Upper lobe of left lung (tissue), 6 donors: ENCODE measurements at places on chromosomes 3 and 15. TPM values are rescaled to one million over a fixed set of nuclear protein-coding genes. Genes with fewer than 3 reads are reported as not detected.

DNA sequence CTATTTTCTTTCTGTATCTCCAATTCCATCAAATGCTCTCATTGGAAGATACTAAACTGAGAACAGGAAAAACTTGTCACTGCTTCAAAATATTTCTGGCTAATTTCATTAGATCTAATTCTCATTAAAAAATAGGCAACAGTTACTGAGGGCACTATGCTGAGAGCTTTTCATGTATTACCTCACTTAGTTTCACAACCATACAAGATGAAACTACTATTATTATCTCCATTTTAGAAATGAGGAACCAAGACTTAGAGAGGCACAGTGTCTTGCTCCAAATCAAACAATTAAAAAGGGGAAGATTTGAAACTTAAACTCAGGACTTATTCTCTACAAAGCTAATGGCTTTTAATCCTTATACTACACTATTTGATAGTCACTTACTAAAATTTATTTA is 7.2 kb upstream of the OTOL1 start:
- DNase-seq: no peak
- H3K4me1 ChIP-seq: no peaks in the 10 kb centered on the region
- H3K27ac ChIP-seq: no peak overlapping the region
- no peaks in the 10 kb centered on the region for H3K36me3 ChIP-seq

- H3K27me3 ChIP-seq: no peaks in the 10 kb centered on the region
- no peak for DNase-seq
- no peaks in the 10 kb centered on the region for H3K36me3 ChIP-seq
- peaks cover 22% of the 10 kb centered on the region for H3K4me1 ChIP-seq
Measured at GRCh38 chr15:63046917-63047760, 4.6 kb downstream of the TPM1 start.

SEMA3F gene
- total RNA-seq: 75.8 TPM

CACNA1D gene
- 30.2 TPM for total RNA-seq

PRSS50 gene
- 0.10 TPM for total RNA-seq

DNA sequence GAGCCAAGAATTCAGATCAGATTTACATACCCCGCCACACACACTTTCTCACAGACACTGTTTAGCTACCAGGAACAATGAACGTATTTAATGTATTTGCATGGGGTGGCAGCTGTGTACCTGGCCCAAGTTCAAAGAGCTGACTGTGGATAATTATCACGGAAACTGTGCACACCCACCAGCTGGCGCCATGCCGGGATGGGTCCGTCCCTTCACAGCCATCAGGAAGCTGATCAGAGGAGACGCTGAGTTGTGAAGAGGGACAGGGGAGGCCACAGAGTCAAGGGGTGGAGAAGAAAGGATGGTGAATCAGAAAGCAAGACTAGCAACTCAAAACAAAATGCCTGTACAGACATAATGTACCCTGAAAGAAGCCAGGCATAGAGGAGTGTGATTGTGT is 13.1 kb upstream of the PLA2G4D start:
- no peaks in the 10 kb centered on the region for H3K27me3 ChIP-seq
- no peak overlapping the region for H3K4me3 ChIP-seq
- H3K36me3 ChIP-seq: no peaks in the 10 kb centered on the region
- no peak overlapping the region for H3K27ac ChIP-seq
- no peak for DNase-seq

DNA sequence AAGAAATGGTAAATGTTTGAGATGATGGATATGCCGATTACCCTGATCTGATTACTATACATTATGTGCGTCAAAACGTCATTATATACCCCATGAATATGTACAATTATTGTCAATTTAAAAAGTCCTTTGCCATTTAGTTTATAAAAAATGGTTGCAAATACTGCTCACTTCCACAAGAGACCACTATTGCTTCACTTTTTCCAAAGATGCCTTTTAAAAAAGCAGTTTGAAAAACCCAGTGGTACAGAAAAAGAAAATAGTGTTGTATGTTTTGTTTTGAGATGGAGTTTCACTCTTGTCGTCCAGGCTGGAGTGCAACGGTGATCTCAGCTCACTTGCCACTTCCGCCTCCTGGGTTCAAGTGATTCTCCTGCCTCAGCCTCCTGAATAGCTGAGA is 39.3 kb downstream of the EDEM1 start:
- no peaks in the 10 kb centered on the region for H3K36me3 ChIP-seq
- H3K4me3 ChIP-seq: no peak overlapping the region
- no peak overlapping the region for H3K27ac ChIP-seq

COL6A5 gene
- 1.7 TPM for total RNA-seq

CIB1 gene
- total RNA-seq: 79.3 TPM

GRCh38 chr15:42069025-42069424 is 25.3 kb downstream of the PLA2G4D start:
- no peak for DNase-seq
- H3K36me3 ChIP-seq: no peaks in the 10 kb centered on the region
- no peaks in the 10 kb centered on the region for H3K27me3 ChIP-seq
- peaks cover 20% of the 10 kb centered on the region for H3K4me1 ChIP-seq

DCLK3 gene
- not detected for total RNA-seq

PP2D1 gene
- total RNA-seq: not detected

MGLL gene
- 128 TPM for total RNA-seq

GOLGA8S gene
- total RNA-seq: not detected

DNA sequence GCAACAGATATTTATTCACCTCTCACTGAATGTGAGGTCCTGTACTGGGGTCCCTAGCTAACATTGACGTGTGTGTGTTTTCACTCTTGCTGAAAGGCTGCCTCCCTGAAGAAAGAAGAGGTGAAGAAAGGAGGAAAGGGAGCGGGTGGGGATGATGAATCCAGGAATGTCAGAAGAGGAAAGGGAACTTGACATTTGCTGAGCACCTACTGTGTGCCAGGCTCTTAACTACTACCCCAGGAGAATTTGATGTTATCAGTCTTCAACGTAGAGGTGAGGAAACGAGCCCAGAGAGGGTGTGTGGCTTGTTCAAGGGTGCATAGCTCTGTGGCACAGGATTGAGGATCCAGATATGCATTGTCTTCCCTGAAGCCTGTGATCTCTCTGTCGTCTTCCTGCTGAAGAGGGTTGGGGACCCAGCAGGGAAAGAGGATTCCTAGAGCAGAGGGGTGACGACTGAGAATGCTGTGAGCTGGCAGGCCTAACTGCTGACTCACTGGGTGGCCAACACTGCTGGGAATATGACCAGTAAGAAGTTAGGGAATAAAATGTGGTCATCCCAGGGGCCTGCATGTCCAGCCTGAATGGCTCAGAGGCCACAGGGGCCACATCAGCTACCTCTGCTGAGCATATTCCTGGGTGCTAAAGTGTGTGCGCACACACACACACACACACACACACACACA is 6.6 kb upstream of the ATP2B2 start:
- H3K27ac ChIP-seq: no peak overlapping the region
- H3K36me3 ChIP-seq: no peaks in the 10 kb centered on the region

DNA sequence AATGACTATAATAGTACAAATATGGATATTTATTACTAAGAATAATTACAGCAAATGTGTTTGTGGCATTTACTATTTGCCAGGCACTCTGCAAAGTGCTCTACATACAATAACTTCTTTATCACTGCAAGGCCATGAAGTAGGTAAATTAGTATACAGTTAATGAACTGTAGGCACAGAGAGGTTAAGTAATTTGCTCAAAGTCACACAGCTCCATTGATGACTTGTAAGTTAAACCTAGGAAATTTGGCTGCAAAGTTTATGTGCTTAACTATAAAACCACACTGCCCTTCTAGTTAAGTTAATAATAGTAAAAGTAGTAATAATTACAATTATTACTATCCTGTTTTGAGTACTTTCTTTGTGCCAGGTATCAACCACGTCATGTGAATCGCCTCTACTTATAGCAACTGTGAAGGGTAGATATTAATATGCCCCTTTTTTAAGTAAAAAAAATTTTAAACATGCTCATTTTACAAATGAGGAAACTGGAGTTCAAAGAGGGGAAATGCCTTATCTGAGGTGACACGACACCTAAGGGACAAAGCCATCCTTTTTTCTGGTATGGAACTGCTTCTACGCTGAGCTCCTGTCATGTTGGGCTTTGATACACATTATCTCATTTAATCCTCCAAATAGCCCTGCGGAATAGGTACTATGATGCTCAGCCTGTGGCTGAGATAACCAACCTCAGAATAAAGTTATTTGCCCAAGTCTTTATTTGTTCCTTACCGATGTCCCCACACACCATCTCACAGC is 8.5 kb downstream of the BHLHE40 start:
- no peak overlapping the region for H3K4me3 ChIP-seq
- no peaks in the 10 kb centered on the region for H3K27me3 ChIP-seq
- H3K36me3 ChIP-seq: peaks cover 9% of the 10 kb centered on the region

DNA sequence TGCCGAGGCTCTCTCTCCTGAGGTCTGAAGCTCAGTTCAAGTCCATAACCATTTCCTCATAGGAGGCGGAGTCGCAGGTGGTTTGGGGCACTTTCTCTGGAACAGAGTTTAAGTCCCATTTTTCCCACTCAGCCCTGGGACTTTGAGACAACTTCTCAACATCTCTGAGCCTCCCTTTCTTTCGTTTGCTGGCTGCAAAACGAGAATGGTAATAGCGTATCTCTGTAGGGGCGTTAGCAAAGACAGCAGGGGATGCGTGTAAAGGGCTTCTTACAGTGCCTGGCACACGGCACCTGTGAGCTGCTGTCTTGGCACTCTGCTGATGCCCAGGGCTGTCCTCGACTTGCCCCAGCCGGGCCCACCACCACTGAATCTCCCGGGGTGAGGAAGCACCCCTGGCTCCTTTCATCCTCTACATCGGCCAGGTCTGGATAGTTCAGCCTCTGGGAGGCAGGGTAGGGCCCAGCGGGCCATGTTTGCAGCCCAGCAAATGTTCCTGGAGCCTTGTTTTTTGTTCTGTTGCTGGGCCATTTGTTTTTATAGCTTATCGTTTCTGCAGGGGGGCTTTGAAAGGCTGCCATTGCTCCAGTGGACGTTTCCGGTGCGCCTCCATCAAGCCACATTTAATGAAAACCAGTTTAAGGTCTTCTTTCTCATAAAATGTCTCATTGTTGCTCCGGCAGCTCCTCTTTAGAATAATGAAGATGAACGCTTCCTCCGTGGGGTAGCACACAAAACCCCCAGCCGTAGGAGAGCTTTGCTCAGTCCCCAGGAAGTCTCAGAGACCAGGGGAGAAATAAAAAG is 60.0 kb upstream of the WNT5A start:
- H3K36me3 ChIP-seq: no peaks in the 10 kb centered on the region
- no peaks in the 10 kb centered on the region for H3K27me3 ChIP-seq
- H3K4me1 ChIP-seq: no peaks in the 10 kb centered on the region
- H3K4me3 ChIP-seq: no peak overlapping the region
- H3K27ac ChIP-seq: no peak overlapping the region

DNA sequence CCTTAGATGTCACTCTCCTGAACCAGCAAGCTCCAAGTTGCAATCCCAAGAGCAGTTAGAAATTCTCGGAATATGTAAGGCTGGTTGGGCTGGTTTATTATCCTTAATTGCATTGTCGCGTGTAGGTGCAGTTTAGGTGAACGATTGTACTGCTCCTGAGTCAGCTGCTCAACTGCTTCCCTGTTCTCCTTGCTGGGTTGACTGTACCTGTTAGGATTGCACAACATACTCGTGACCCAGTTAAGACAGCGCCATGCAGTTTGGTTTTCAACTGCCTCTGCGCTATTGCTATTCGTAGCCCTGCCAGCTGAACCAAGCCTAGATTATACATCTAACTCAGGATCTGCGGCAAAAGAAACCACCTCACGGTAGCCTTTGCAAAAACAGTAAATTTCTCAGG is 41.0 kb downstream of the BCL2L10 start:
- no peak overlapping the region for H3K4me3 ChIP-seq
- no peaks in the 10 kb centered on the region for H3K27me3 ChIP-seq
- DNase-seq: no peak
- no peak overlapping the region for H3K27ac ChIP-seq

- no peak for DNase-seq
- H3K27me3 ChIP-seq: no peaks in the 10 kb centered on the region
- no peak overlapping the region for H3K4me3 ChIP-seq
- no peaks in the 10 kb centered on the region for H3K36me3 ChIP-seq
- no peak overlapping the region for H3K27ac ChIP-seq
Measured at GRCh38 chr3:130757611-130758150, 11.1 kb upstream of the PIK3R4 start.
